Naive thymus-derived CD4-positive, alpha-beta T cell (primary cell): ENCODE measurements at places on chromosomes 5 and 9. TPM values are rescaled to one million over a fixed set of nuclear protein-coding genes. Genes with fewer than 3 reads are reported as not detected.

PTGES gene
- not detected for polyA plus RNA-seq

PTGR1 gene
- 0.37 TPM for polyA plus RNA-seq

PRUNE2 gene
- polyA plus RNA-seq = not detected

PCDHA1 gene
- not detected for polyA plus RNA-seq

PCDHGA12 gene
- not detected for polyA plus RNA-seq

IQGAP2 gene
- polyA plus RNA-seq = 19.0 TPM

FEM1C gene
- polyA plus RNA-seq = 2.7 TPM

KIF4B gene
- not detected for polyA plus RNA-seq

GFRA3 gene
- not detected for polyA plus RNA-seq

TOR2A gene
- polyA plus RNA-seq = 16.6 TPM

FBP1 gene
- polyA plus RNA-seq = 19.3 TPM

BSPRY gene
- 0.48 TPM for polyA plus RNA-seq

SLC22A4 gene
- not detected for polyA plus RNA-seq

COL15A1 gene
- not detected for polyA plus RNA-seq

TLX3 gene
- polyA plus RNA-seq = not detected

CLIC3 gene
- polyA plus RNA-seq = 0.77 TPM

EGFLAM gene
- not detected for polyA plus RNA-seq

NTRK2 gene
- polyA plus RNA-seq = not detected

PPP2R2B gene
- polyA plus RNA-seq = 0.17 TPM

TSSK1B gene
- polyA plus RNA-seq = not detected

CDO1 gene
- polyA plus RNA-seq = not detected

AFAP1L1 gene
- 0.18 TPM for polyA plus RNA-seq

C5 gene
- 0.41 TPM for polyA plus RNA-seq

LRSAM1 gene
- polyA plus RNA-seq = 7.7 TPM

LRRC70 gene
- 2.0 TPM for polyA plus RNA-seq

CDH9 gene
- polyA plus RNA-seq = not detected

SAPCD2 gene
- polyA plus RNA-seq = not detected

PRRX2 gene
- polyA plus RNA-seq = not detected

NEUROG1 gene
- polyA plus RNA-seq = not detected

PCDHB10 gene
- not detected for polyA plus RNA-seq

PDE6A gene
- 0.11 TPM for polyA plus RNA-seq

FOXD4L6 gene
- polyA plus RNA-seq = not detected

LRRC19 gene
- not detected for polyA plus RNA-seq

REEP2 gene
- not detected for polyA plus RNA-seq

GARNL3 gene
- polyA plus RNA-seq = 2.1 TPM

HOMER1 gene
- polyA plus RNA-seq = 1.4 TPM

PCDHGC5 gene
- not detected for polyA plus RNA-seq

SPINK6 gene
- not detected for polyA plus RNA-seq

INSL6 gene
- 0.15 TPM for polyA plus RNA-seq

WHRN gene
- polyA plus RNA-seq = not detected

SOX30 gene
- 0.17 TPM for polyA plus RNA-seq

TAL2 gene
- polyA plus RNA-seq = not detected

PCDHGB6 gene
- 0.05 TPM for polyA plus RNA-seq

NME5 gene
- not detected for polyA plus RNA-seq

SLC24A2 gene
- not detected for polyA plus RNA-seq

TRUB2 gene
- polyA plus RNA-seq = 19.8 TPM
